Hematopoietic multipotent progenitor cell treated with erythropoietin and hydrocortisone succinate and interleukin-3 and kit ligand, for 6 days (in vitro differentiated cells): ENCODE measurements at places on chromosomes 1 and 21.

DNA sequence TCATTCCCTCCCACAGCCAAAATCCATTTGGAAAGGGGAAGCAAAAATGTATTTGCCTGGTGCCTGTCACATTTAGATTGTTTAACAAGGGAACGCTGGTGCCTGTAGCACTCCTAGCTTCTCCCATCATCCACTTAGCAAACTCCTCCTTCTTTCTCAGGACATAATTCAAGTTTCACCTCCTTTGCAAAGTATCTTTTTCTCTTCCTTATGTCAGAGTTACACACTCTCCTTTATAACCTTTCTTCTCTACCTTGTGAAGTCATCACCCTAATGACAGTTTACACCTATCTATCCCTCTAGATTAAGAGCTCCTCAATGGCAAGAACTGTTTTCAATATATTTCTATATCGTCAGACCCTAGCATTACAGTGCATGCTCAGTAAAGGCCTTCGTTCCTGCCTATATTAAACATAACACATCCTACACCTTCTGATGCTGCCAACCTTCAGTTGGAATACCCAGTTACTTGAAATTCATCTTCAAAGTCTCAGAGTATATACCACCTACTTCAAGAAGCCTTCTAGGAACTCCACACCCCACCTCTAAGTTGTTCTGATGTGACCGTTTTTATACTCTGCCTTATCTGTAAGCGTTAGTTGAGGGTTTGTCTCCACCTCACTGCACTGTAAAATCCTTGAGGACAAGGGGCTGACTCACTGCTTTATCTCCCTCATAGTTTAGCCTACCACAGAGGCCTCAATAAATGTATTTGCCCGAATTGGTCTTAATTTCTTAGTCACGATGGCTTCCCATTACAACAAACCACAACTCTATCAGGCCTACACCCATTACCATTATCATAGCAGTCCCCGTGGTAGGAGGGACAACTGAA is 1.0 kb upstream of the EPS15 start:
- DNase-seq = peak; percentile 99

- DNase-seq = no peak
These were observed 12.5 kb upstream of the ABCB10 start for GRCh38 chr1:229570891-229571516.

GRCh38 chr1:16206547-16207317 is 5.7 kb downstream of the ARHGEF19 start:
- peak; percentile 99 for DNase-seq

- DNase-seq = peak; percentile 63
These were observed 27.4 kb upstream of the CTPS1 start for GRCh38 chr1:40951943-40952743.

DNA sequence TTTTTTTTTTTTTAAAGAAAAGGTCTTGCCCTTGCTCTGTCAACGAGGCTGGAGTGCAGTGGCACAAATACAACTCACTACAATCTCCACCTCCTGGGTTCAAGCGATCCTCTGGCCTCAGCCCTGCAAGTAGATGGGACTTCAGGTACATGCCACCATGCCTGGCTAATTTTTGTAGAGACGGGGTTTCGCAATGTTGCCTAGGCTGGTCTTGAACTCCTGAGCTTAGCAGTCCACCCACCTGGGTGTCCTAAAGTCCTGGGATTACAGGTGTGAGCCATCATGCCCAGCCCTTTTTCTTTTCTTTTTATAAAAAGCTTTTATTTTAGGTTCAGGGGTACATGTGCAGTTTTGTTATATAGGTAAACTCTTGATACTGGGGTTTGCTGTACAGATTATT is 47.2 kb downstream of the TLR5 start:
- DNase-seq = no peak

- DNase-seq = no peak
These were observed 192.3 kb upstream of the HMCN1 start for GRCh38 chr1:185541871-185542301.

DNA sequence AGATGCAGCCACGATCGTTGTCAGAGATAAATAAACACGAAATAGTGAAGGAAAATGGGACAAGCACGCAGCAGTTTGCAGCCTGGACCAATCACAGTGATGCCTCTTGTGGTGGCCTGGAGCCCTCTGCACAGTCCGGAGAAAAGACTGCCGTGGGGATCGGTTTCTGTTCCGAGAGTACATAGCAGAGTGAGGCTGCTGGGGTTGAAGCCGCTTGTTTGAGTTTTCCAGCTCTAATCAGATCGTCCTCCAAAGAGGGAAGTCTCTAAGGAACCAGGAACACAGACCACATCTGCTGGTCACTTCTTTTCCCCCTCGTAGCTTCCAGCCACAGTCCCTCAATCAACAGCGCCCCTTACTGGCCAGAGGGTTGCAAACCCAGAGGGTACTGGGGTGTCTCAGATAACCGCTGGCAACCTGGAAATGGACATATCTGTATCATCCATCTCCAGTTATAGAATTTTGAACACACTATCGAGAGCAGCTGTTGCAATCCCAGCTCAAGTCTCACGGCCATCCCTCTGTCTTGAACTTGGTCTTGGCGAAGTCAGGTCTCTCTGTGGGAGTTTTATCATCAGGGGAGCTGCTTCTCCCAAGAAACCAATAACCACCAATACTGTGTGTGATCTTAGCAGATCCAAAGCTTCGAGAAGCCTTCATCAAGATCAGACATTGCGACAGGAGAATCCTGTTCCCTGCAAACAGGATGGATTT is 57.4 kb downstream of the OLIG1 start:
- peak; percentile 90 for DNase-seq

- peak; percentile 63 for DNase-seq
These were observed 15.6 kb upstream of the AIM2 start for GRCh38 chr1:159092036-159092760.

DNA sequence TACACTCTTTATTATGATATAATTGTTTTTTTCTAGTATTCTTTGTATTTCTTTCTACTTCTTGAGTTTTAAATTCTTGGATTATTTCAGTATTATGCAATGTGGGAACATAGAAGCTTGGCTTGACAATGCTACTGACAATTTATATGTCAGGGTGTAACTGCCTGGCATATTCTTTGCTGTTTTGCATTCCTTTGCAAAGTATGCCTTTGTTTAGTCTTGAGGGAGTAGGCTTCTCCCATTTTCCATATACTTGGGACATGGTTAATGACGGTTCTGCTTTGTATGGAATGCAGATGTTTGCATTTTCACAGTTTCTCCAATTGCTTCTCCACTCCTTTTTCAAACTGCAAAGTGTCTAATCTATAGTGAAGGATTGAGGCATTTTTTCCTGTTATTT is 109.8 kb downstream of the HMCN1 start:
- no peak for DNase-seq
